Activated T-helper 1 cell treated with anti-CD3 and anti-CD28 coated beads, Interleukin-12 subunit alpha, Interleukin-12 subunit beta, Interleukin-2, Interleukin-4 antibody, amounts not matched to agents 30 ng/mL and 10 ng/mL and 1 ng/mL, durations not matched to agents 14 hours and 24 hours and 36 hours (primary cell): ENCODE measurements at places on chromosomes 4 and X.

DNA sequence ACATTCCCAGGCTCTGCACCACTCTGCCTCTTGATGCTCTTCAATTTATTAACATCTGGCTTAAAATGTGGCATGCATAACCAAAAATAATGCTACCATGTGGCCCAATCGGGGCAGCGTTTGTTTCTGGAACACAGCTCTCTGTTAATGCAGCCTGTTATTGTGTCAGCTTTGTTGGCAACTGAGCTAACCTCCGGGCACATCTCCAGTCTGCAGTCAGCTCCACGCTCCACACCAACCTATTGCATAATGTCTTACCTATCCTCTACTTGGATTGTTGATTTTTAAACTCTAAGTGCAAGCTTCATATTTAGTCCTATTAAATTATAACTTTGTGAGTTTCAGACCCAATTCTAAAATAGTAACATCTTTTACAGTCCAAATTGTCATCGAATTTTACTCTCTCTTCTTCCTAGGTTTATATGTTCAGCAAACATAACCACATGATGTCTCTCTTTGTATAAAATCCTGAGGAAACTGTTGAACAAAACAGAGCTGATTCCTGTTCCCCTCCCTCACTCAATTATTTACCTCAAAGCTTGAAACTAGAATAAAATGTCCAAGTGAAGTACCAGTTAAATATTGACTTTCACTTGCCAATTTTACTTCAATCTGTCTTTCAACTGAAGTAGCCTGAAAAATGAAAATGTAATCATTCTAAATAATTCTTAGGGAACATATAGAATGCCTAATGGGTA, 92.2 kb upstream of the RAPGEF2 start:
- no peak overlapping the region for H3K4me3 ChIP-seq
- H3K27ac ChIP-seq: no peak overlapping the region
- H3K36me3 ChIP-seq: no peaks in the 10 kb centered on the region
- peaks cover 6% of the 10 kb centered on the region for H3K27me3 ChIP-seq
- no peaks in the 10 kb centered on the region for H3K4me1 ChIP-seq

- no peak overlapping the region for H3K4me3 ChIP-seq
- no peak overlapping the region for H3K27ac ChIP-seq
- H3K4me1 ChIP-seq: no peaks in the 10 kb centered on the region
- no peaks in the 10 kb centered on the region for H3K27me3 ChIP-seq
These were observed 342.7 kb downstream of the GALNTL6 start for GRCh38 chr4:172155838-172156345.

DNA sequence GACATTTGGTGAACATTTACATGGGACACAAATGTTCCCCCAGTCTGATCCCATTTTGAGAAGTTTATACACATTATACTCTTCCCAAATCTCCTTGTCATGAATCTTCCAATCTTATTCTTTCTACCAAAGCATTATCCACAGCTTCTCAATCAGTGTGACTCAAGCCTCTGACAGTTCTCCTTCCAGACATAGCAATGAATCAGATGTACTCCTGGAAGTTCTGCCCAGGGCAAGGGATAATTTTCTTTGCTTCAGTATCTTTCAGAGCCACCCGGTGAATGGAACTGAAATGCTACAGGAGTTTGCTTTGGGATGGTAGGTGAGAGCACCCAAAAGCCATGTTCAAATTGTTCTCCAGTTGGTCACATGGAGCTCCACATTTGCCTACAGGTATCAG, 145.5 kb downstream of the ANXA5 start:
- no peaks in the 10 kb centered on the region for H3K4me1 ChIP-seq
- H3K27me3 ChIP-seq: peaks cover 3% of the 10 kb centered on the region
- H3K27ac ChIP-seq: no peak overlapping the region
- DNase-seq: no peak
- H3K4me3 ChIP-seq: no peak overlapping the region
- no peaks in the 10 kb centered on the region for H3K36me3 ChIP-seq

- no peaks in the 10 kb centered on the region for H3K27me3 ChIP-seq
- DNase-seq: peak; percentile 28
- H3K4me1 ChIP-seq: peaks cover 58% of the 10 kb centered on the region
- no peak overlapping the region for H3K4me3 ChIP-seq
- peaks cover 21% of the 10 kb centered on the region for H3K36me3 ChIP-seq
These were observed 108.0 kb downstream of the TMEM131L start for GRCh38 chr4:153573881-153574802.

DNA sequence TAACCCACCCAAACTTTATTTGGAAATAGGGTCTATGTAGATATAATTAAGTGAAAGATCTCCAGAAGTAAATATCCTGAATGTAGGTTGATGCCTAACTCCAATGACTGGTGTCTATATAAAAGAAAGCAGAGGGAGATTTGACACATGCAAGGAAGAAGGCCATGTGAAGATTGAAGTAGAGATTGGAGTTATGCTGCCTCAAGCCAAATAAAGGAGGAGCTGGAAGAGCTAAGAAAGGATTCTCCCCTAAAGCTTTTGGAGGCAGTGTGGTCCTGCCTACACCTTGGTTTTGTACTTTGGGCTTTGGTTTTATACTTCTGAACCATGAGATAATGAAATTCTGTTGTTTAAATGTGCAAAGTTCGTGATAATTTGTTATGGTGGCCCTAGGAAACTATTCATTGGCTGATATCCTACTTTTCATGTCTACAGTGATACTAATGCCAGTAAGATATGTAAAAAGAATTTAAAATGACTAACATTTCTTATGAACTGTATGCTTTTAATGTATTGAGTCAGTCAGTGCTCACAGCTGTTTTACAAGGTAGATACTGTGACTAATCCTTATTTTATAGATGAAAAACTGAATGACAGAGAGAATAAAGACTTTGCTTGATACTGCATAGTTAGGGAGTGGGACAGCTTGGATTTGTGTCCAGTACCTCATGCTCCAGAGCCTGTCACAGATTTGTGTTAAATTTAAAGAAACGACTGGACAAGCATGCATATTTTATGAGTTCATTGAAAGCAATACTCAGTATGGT, 5.9 kb upstream of the RAB40AL start:
- no peak for DNase-seq
- H3K27me3 ChIP-seq: no peaks in the 10 kb centered on the region
- no peak overlapping the region for H3K27ac ChIP-seq
- no peaks in the 10 kb centered on the region for H3K4me1 ChIP-seq
- H3K4me3 ChIP-seq: no peak overlapping the region
- no peaks in the 10 kb centered on the region for H3K36me3 ChIP-seq

DNA sequence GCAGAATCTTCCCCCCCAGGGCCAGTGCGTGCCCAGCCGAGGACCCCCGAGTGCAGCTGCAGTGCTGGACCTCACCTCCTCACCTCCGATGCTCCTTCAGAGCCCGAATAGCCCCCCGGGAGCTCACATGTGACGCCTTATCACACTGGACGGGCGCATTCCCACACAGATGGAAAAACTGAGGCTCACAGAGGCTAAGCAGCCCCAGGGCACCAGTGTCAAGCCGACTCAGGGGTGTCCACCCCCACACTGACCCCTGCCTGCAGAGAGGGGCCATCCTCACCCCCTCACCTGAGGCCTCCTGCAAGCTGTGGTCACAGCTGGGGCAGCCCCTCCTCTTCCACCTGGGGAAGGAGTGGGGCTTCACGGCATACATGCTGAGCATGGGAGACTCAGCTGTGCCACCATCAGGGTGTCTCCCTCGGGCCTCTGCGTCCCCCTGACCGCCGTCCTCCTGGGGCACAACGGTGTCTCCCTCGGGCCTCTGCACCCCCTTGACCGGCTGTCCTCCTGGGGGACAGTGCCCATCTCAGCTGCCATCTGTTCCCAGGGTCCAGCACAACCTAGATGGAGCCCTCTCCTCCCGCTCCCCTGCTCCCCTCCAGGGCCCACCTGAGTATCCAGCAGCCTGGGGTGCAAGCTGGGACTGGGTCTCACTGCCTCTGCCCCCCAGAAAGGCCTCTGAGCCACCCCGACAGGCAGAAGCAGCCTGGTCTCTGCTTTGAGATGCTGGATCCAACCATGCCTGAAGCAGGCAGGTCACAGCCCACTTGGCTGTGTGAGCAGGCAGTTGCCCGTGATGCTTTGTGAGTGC, 85.3 kb upstream of the NKX1-1 start:
- DNase-seq: no peak
- H3K36me3 ChIP-seq: no peaks in the 10 kb centered on the region
- H3K4me1 ChIP-seq: no peaks in the 10 kb centered on the region

DNA sequence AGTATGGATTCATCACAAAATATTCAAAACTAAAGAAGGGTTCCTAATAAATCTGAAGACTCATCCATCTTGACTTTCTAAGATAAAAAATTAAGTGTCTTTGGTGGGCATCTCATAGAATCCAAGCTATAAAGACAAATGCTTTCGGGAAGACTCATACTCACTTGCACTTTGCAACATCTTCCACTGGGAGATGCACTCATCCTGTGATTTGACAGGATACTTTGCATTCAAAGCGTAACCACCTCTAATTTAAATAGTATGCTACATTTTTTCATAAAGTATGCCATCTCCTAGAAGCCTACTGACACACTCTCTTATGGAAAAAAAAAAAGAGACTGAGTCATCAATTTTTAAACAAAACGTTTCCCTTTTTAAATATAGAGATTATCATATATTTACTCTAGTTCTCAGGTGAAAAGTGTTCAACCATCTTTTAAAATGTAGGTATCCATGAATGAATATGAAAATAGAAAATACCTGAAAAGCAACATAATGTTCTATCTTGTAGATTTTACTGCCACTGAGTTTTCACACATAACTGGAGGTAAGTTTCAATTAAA, 119.6 kb downstream of the KLHL13 start:
- no peak for DNase-seq
- H3K27ac ChIP-seq: no peak overlapping the region
- no peaks in the 10 kb centered on the region for H3K36me3 ChIP-seq

DNA sequence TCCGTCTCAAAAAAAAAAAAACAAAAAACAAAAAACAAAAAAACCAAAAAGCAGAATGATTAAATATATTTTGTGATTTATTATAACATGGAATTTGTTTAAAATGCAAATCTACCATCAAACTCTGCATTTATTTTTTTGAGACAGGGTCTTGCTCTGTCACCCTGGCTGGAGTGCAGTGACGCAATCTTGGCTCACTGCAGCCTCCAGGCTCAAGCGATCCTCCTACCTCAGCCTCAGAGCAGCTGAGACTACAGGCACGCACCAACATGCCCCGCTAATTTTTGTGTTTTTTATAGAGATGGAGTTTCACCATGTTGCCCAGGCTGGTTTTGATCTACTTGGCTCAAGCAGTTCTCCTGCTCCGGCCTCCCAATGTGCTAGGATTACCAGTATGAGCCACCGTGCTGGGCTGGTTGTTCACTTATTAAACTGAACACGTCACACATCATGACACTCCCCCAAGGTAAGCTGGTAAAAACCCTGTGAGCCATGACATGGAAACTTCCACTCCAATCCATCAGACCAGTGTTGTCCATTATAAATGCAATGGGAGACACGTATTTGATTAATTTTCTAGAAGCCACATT, 45.7 kb downstream of the RBM47 start:
- H3K27ac ChIP-seq: no peak overlapping the region
- DNase-seq: no peak
- no peak overlapping the region for H3K4me3 ChIP-seq

- H3K4me3 ChIP-seq: peak overlapping the region; percentile 68
- peaks cover 82% of the 10 kb centered on the region for H3K4me1 ChIP-seq
- H3K27ac ChIP-seq: peak overlapping the region; percentile 80
These were observed 64.2 kb downstream of the IRF2 start for GRCh38 chr4:184409911-184410692.

- no peak overlapping the region for H3K4me3 ChIP-seq
- no peak overlapping the region for H3K27ac ChIP-seq
- H3K27me3 ChIP-seq: no peaks in the 10 kb centered on the region
- DNase-seq: no peak
- H3K36me3 ChIP-seq: no peaks in the 10 kb centered on the region
These were observed 50.3 kb downstream of the DKK2 start for GRCh38 chr4:106985830-106986229.

DNA sequence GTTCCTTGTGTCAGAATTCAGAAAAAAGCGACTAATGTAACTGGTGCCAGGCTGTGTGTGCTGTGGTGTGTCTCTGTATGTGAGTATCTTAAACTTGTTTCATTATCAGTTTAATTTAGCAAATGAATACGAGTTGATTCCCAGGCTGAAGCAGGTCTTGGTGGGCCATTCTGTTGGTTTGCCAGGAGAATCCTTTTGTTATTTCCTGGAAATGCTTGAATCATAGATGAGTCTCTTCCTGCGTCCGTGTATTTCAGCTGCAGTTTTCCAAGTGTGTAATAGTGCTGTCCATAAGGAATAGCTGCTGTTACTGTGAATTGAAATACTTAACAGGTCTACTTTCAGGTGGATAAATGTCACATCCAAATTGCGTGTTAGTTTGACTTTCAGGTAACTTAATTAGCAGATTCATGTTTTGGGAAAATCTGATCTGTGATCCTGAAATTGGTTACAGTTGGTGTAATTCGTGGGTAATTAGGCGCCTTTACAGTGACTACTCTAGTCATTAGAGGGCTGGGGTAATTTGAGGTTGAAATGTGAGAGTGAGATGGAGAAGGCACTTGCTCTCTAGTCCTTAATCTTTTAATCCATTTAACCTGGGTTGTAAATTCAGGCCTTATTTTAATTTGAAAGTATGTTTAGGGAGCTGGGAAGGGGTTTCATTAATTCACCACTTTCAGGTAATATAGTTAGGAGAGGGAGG, 23.8 kb downstream of the TMEM131L start:
- H3K4me3 ChIP-seq: peak overlapping the region; percentile 71
- DNase-seq: no peak
- no peaks in the 10 kb centered on the region for H3K27me3 ChIP-seq
- peaks cover 80% of the 10 kb centered on the region for H3K4me1 ChIP-seq
- peaks cover 17% of the 10 kb centered on the region for H3K36me3 ChIP-seq
- H3K27ac ChIP-seq: peak overlapping the region; percentile 93

- H3K4me1 ChIP-seq: no peaks in the 10 kb centered on the region
- H3K27ac ChIP-seq: no peak overlapping the region
- H3K36me3 ChIP-seq: no peaks in the 10 kb centered on the region
- DNase-seq: no peak
- peaks cover 11% of the 10 kb centered on the region for H3K27me3 ChIP-seq
These were observed 5.9 kb downstream of the ARHGEF38 start for GRCh38 chr4:105558277-105558676.

- DNase-seq: peak; percentile 11
- H3K4me1 ChIP-seq: peaks cover 19% of the 10 kb centered on the region
- no peak overlapping the region for H3K27ac ChIP-seq
- H3K36me3 ChIP-seq: no peaks in the 10 kb centered on the region
- no peak overlapping the region for H3K4me3 ChIP-seq
These were observed 120.7 kb upstream of the TRIM2 start for GRCh38 chr4:153083447-153083947.

- H3K27ac ChIP-seq: no peak overlapping the region
- no peaks in the 10 kb centered on the region for H3K36me3 ChIP-seq
- no peaks in the 10 kb centered on the region for H3K27me3 ChIP-seq
- H3K4me3 ChIP-seq: no peak overlapping the region
These were observed 186.6 kb downstream of the NKX6-1 start for GRCh38 chr4:84312426-84313012.

DNA sequence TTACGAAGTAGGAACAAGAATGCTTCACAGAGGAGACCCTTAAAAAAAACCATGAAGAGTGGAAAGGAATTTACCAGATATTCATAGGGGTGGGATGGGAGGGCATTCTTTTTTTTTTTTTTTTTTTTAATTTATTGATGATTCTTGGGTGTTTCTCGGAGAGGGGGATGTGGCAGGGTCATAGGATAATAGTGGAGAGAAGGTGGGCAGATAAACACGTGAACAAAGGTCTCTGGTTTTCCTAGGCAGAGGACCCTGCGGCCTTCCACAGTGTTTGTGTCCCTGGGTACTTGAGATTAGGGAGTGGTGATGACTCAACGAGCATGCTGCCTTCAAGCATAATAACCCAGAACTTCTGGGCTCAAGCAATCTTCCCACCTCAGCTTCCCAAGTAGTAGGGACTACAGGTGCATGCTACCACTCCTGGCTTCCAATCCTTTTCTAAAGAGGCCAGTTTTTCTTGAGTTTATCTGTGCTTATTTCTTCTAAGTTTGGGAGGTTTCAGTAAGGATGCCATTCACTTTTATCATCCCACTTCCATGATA, 65.9 kb upstream of the OGT start:
- no peak overlapping the region for H3K27ac ChIP-seq
- peaks cover 22% of the 10 kb centered on the region for H3K36me3 ChIP-seq
- no peaks in the 10 kb centered on the region for H3K4me1 ChIP-seq
- DNase-seq: no peak
